ENCODE measurements at places on chromosomes 5 and 9. TPM values are rescaled to one million over a fixed set of nuclear protein-coding genes. Genes with fewer than 3 reads are reported as not detected.
A peak's percentile ranks its signal among the peaks of the same experiment; 100 is the strongest.

DNA sequence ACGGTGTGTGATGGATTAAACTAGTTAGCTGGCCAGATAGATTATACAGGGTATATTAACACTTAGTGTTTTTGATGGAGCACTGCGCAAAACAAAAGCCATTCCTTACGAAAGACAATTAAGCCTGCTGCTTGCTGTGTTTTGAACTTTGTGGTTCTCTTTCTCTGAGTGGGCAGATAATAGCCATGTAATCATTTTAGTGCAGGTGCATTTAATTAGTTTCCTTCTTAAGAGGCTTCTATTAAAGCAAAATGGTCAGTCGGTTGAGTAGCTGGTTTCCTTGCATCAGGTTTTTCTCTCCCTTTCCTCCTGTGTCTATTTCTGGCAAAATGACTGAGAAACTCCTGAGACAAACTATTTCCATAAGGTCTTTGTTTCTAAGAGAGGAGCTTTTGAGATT is 512.5 kb downstream of the DMAC1 start:
- no peak for DNase-seq

DNA sequence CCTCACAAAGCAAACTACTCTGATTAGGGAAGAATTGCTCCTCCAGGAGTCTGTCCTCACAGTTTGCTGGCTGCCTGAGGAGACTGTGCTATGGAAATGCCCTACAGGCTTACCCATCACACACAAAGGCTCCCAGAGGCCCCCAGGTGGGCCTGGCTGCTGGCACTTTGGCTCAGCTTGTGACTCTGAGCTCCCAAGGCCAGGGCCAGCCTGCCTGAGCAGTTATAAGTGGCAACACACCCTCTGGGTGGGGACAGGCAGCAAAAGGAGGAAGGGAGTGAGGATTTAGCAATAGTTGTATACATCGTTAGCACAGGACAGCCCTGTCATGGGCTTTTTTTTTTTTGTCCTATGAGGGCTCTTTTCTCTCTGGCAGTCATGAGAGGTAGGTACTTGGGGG is 103.5 kb downstream of the DAPK1 start:
- DNase-seq = peak; percentile 21

The DNAI1 gene
- total RNA-seq = not detected

GRCh38 chr5:82815871-82816270 is 261.3 kb downstream of the TMEM167A start:
- DNase-seq = no peak

The WNK2 gene
- 9.6 TPM for total RNA-seq

Data from A673 (cell line).